Chondrocyte (in vitro differentiated cells): ENCODE measurements at places on chromosomes 5 and 9.

- H3K27ac ChIP-seq: no peak overlapping the region
- peaks cover 5% of the 10 kb centered on the region for H3K27me3 ChIP-seq
- DNase-seq: no peak
- H3K4me1 ChIP-seq: peaks cover 6% of the 10 kb centered on the region
- H3K4me3 ChIP-seq: no peak overlapping the region
Observed at GRCh38 chr5:43396762-43397304, 15.4 kb downstream of the CCL28 start.

GRCh38 chr5:179343021-179343718, 2.1 kb downstream of the ADAMTS2 start:
- peak overlapping the region; percentile 54 for H3K27ac ChIP-seq
- H3K27me3 ChIP-seq: peaks cover 33% of the 10 kb centered on the region
- peak overlapping the region; percentile 70 for H3K4me3 ChIP-seq
- peaks cover 3% of the 10 kb centered on the region for H3K36me3 ChIP-seq
- peaks cover 24% of the 10 kb centered on the region for H3K4me1 ChIP-seq
- DNase-seq: peak; percentile 76

DNA sequence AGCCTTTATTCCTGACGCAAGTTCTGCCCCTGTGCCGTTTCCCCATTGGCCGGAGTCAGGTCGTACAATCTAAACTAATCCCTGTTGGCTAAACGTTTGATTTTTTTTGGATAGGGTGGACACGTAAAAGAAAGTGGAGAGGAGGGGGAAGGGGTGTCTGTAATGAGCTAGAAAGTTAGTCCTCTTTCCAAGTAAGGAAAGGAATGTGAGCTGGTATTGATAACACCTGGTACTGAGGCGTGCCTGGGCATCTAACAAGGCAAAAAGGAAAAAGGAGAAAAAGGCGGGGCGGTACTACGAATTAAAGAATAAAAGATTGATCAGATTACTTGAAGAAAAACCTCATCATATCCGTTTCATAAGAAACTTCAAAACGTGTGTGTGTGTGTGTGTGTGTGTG, 665.2 kb downstream of the ANXA1 start:
- H3K4me1 ChIP-seq: no peaks in the 10 kb centered on the region
- H3K4me3 ChIP-seq: no peak overlapping the region
- peaks cover 11% of the 10 kb centered on the region for H3K27me3 ChIP-seq
- H3K27ac ChIP-seq: no peak overlapping the region
- DNase-seq: no peak

- H3K27ac ChIP-seq: no peak overlapping the region
- H3K27me3 ChIP-seq: peaks cover 32% of the 10 kb centered on the region
- DNase-seq: no peak
- H3K36me3 ChIP-seq: no peaks in the 10 kb centered on the region
Observed at GRCh38 chr9:135620558-135620957, 18.8 kb downstream of the GLT6D1 start.

- peak overlapping the region; percentile 98 for H3K27ac ChIP-seq
- DNase-seq: no peak
- peaks cover 62% of the 10 kb centered on the region for H3K4me1 ChIP-seq
- H3K27me3 ChIP-seq: no peaks in the 10 kb centered on the region
- H3K36me3 ChIP-seq: peaks cover 2% of the 10 kb centered on the region
Observed at GRCh38 chr9:90331826-90332575, 310.6 kb downstream of the DIRAS2 start.

DNA sequence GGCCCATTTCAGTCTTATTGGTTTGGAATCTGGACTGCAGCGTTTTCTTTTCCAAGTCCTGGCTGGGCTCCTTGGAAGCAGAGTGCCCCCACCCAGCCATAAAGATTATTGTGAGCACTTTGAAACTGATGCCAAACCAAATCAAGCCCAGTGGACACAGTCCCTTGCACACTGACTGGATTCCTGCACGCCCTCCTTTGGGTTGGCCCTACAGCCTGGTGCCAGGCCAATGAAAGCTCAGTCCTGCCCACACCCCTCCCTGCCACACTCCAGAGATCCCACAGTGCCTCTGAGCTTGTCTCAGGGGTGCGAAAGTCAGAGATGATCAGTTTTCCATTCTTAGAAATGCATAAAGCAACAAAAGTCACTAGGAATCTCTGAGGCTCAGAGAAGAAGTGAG, 181.9 kb downstream of the CETN3 start:
- H3K27me3 ChIP-seq: no peaks in the 10 kb centered on the region
- no peak overlapping the region for H3K4me3 ChIP-seq
- peaks cover 52% of the 10 kb centered on the region for H3K4me1 ChIP-seq
- DNase-seq: no peak
- H3K27ac ChIP-seq: peak overlapping the region; percentile 72
- no peaks in the 10 kb centered on the region for H3K36me3 ChIP-seq

DNA sequence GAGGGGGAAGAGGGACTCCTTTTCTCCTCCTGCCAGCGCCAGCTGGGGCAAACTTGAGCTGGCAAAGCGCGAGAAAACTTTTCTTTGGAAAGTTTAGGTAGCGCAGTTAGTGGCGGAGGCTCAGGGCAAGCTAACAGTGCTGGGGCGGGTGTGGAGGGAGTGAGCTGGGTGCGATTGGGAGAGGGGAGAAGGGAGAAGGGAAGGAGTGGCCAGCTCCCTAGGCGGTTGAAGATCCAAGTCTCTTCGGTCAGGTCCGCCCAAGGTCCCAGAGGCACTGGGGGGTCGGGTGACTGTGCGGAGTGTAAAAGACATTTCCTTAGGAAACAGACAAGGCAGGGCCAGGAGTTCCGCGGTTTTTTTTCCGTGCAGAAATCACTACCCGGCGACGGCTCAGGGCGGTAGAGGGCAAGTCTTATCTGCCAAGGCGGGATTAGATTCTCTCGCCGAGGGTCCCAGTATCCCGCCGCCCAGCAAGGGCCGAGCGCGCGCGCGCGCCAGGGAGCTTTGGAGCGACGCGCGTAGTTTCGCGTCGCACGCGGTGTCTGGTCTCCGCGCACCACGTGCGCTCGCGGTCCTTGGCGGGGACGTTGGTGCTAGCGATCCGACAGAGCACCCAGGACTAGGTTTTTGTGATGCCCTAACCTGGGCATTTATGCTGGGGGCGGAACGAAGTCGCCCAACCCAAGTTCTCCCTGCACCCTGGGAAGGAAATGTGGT, 33.6 kb upstream of the NFIB start:
- H3K27me3 ChIP-seq: peaks cover 47% of the 10 kb centered on the region
- H3K4me1 ChIP-seq: peaks cover 48% of the 10 kb centered on the region
- H3K36me3 ChIP-seq: peaks cover 1% of the 10 kb centered on the region
- DNase-seq: no peak

- peak overlapping the region; percentile 99 for H3K27ac ChIP-seq
- H3K27me3 ChIP-seq: no peaks in the 10 kb centered on the region
- peaks cover 43% of the 10 kb centered on the region for H3K4me1 ChIP-seq
- peak overlapping the region; percentile 88 for H3K4me3 ChIP-seq
Observed at GRCh38 chr5:179699616-179700237, 960 bp downstream of the CANX start.

DNA sequence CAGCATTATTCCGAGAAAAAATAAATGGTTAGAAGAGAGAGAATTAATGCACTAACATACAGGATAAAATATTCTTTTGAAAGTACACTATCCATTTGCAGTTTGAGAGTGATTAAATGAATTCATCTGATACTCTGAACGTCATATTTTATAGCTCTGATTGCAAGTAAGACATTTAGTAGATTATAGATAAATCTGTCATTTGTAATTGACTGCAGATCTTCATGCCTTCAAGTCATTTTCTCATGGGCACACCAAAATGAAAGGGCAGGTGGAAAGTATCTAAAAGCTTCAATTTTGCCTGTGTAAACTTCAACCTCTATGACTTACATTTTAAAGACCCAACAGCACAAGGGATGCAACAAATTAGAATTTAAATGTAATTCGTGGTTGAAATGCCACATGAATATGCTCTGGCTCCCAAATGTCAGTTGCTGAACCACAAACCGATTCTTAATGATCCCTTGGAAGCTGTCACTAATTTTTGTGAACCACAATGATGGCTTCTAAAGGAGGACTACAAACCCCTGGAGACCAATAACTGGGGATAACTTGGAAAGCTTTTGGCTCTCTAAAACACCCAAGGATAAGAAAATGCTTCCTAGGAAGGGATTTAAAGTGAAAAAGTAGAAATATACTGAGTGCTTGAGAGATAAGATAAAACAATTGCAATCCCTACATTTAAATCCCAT, 3.9 kb downstream of the TYRP1 start:
- peaks cover 43% of the 10 kb centered on the region for H3K4me1 ChIP-seq
- H3K27ac ChIP-seq: no peak overlapping the region
- DNase-seq: no peak
- H3K4me3 ChIP-seq: no peak overlapping the region

- DNase-seq: no peak
- no peaks in the 10 kb centered on the region for H3K27me3 ChIP-seq
- H3K36me3 ChIP-seq: peaks cover 53% of the 10 kb centered on the region
- no peak overlapping the region for H3K4me3 ChIP-seq
Observed at GRCh38 chr5:7897014-7897600, 28.2 kb downstream of the MTRR start.

- no peak overlapping the region for H3K27ac ChIP-seq
- no peaks in the 10 kb centered on the region for H3K4me1 ChIP-seq
- DNase-seq: no peak
- H3K4me3 ChIP-seq: no peak overlapping the region
- H3K27me3 ChIP-seq: no peaks in the 10 kb centered on the region
- no peaks in the 10 kb centered on the region for H3K36me3 ChIP-seq
Observed at GRCh38 chr5:136087961-136088871, 44.4 kb upstream of the SMAD5 start.

- H3K4me3 ChIP-seq: no peak overlapping the region
- no peaks in the 10 kb centered on the region for H3K27me3 ChIP-seq
- H3K4me1 ChIP-seq: peaks cover 9% of the 10 kb centered on the region
Observed at GRCh38 chr5:76673125-76673524, 42.8 kb upstream of the F2R start.

- peaks cover 41% of the 10 kb centered on the region for H3K27me3 ChIP-seq
- no peak overlapping the region for H3K4me3 ChIP-seq
- no peak overlapping the region for H3K27ac ChIP-seq
- peaks cover 5% of the 10 kb centered on the region for H3K4me1 ChIP-seq
- peaks cover 2% of the 10 kb centered on the region for H3K36me3 ChIP-seq
Observed at GRCh38 chr9:124502711-124503702, 4.2 kb downstream of the NR5A1 start.

GRCh38 chr9:27333241-27334052, 36.5 kb upstream of the EQTN start:
- peaks cover 20% of the 10 kb centered on the region for H3K4me1 ChIP-seq
- H3K4me3 ChIP-seq: no peak overlapping the region
- H3K27me3 ChIP-seq: peaks cover 22% of the 10 kb centered on the region
- no peaks in the 10 kb centered on the region for H3K36me3 ChIP-seq
- DNase-seq: no peak

DNA sequence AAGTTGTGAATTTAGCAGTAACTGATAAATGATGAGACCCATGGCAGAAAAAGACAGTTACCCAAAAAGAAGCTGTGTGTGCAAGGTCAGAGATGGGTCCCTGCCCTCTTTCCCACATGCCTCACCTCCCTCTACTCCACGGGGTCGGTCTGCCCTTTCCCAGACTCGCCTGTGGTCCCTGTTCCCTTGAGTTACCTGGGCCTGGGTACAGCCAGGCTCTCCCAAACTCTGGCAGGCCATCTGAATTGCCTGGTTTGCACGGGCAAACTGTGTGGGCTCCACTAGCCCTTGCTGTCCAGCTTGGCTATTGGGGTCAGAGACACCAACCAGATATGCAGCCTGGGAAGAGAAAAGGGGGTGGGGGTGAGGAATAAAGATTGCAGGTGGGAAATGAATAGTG, 18.4 kb upstream of the TPM2 start:
- DNase-seq: no peak
- no peaks in the 10 kb centered on the region for H3K27me3 ChIP-seq
- H3K36me3 ChIP-seq: peaks cover 71% of the 10 kb centered on the region
- no peak overlapping the region for H3K4me3 ChIP-seq
- no peaks in the 10 kb centered on the region for H3K4me1 ChIP-seq
- peak overlapping the region; percentile 64 for H3K27ac ChIP-seq

- no peak for DNase-seq
- no peak overlapping the region for H3K4me3 ChIP-seq
- peaks cover 6% of the 10 kb centered on the region for H3K4me1 ChIP-seq
Observed at GRCh38 chr5:128799945-128800344, 165.3 kb upstream of the SLC27A6 start.

- peaks cover 30% of the 10 kb centered on the region for H3K4me1 ChIP-seq
- DNase-seq: no peak
- H3K27me3 ChIP-seq: no peaks in the 10 kb centered on the region
- H3K4me3 ChIP-seq: no peak overlapping the region
Observed at GRCh38 chr5:108650997-108651396, 96.7 kb upstream of the FER start.

DNA sequence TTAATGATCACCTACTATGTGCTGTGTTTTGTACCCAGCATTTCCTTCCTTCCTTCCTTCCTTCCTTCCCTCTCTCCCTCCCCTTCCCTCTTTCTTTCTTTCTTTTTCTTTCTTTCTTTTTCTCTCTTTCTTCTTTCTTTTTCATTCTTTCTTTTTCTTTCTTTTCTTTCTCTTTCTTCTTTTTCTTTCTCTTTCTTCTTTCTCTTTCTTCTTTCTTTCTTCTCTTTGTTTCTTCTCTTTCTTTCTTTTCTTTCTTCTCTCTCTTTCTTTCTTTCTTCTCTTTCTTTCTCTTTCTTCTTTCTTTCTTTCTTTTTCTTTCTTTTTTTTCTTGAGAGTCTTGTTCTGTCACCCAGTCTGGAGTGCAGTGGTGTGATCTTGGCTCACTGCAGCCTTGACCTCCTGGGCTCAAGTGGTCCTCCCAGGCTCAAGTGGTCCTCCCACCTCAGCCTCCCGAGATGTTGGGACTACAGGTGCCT, 165.7 kb upstream of the MVB12B start:
- no peak for DNase-seq
- no peak overlapping the region for H3K27ac ChIP-seq
- H3K4me1 ChIP-seq: no peaks in the 10 kb centered on the region
- no peak overlapping the region for H3K4me3 ChIP-seq
- no peaks in the 10 kb centered on the region for H3K36me3 ChIP-seq

GRCh38 chr5:10737880-10738279, 23.2 kb downstream of the DAP start:
- no peak overlapping the region for H3K27ac ChIP-seq
- H3K4me3 ChIP-seq: no peak overlapping the region
- peaks cover 44% of the 10 kb centered on the region for H3K36me3 ChIP-seq
- peaks cover 17% of the 10 kb centered on the region for H3K4me1 ChIP-seq
- H3K27me3 ChIP-seq: no peaks in the 10 kb centered on the region
